ENCODE measurements at places on chromosomes 6 and 20.

DNA sequence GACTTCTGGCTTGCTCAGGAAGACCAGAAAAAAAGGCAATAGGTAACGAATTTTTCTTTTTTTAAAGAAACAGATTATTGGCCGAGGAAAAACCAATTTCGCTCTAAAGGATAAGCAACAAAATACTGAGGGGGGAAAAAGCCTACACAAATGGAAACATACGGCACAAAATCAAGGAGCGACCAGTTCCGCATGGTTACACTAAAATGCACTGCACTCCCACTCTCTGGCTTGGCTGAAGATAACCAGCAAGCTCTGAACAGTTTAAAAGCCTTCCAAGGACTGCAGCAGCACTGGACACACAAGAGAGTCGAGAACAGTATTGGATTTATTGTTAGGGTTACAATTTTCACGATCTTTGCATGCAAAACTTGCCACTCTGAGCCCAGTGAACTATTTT is 881 bp upstream of the MAP7 start:
- no peak for DNase-seq

GRCh38 chr6:116994447-116994846 is 117.4 kb downstream of the RFX6 start:
- DNase-seq, result no peak

DNA sequence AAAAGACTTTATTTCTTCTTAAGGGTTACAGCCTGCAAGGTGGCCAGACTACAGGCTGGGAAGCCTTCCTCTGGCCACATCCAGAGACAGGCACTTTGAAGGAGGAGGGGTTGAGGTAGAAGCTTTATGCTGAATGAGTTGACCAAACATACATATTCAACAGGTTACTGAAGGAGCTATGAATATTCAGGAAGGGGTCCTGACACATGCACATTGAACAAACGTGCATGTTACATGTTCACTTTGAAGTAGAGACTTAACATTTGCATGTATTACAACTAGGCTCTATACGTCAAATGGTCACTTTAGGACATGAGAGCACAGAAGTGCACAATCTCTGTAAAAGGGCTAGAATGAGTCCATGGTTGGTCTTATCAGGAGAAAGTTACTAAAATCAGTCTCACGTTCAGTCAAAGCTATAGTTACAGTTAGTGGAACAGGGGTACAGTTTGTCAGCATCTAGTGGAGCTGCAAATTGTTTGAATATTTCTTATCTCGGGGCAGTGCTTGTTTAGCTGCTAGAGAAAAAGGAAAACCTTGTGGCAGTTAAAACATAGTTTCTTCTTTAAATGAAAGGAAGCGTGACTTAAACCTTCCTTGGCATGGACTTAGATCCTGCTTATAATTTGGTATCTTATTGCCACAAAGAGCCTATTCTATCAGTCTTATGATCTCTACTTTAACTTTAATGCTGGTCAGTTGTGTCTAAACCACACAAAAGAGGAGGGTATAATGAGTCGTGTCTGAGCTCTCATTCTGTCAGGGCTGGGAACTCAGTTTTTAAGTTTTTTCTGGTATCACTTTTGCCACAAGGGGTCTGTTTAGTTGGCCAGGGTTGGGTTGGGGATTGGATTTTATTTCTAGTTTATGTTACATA is 4.6 kb upstream of the ZSCAN9 start:
- no peak for DNase-seq

DNA sequence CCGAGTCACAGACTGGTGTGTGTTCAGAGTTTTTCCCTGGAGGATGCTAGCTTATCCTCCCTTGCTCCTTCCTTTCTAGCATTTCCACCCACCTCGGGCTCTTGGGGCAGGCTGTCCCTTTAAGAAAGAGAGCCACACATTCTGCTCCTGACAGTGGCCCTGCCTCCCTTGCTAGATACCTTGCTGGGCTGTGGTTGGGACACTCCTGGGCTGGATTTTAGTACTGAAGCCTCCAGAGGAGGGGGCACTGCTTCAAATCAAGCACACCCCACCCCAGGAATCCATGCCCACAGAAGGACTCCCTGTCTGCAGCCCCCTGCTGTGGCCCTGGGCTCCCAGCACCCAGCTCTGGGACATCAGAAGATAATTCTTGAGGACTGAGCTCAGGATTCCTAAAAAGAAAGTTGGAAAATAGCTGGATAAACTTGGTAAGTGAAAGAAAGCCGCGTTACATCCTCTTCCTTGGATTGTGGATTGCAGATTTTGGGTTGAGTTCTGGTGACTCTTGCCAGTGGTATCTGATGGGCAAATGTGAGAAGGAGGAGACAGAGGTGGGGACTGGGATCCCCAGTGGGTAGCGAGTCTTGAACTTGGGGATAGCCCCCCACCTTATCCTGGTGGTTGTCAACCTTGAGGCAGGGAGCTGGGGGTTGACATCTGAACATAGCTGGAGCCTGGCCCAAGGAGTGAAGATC is 29.0 kb downstream of the DAAM2 start:
- DNase-seq, result no peak

GRCh38 chr6:27867051-27867944 is 44.9 kb downstream of the OR2B2 start:
- no peak for DNase-seq

- no peak for DNase-seq
These were observed 1195.9 kb upstream of the MAP3K7 start for GRCh38 chr6:91782802-91783201.

DNA sequence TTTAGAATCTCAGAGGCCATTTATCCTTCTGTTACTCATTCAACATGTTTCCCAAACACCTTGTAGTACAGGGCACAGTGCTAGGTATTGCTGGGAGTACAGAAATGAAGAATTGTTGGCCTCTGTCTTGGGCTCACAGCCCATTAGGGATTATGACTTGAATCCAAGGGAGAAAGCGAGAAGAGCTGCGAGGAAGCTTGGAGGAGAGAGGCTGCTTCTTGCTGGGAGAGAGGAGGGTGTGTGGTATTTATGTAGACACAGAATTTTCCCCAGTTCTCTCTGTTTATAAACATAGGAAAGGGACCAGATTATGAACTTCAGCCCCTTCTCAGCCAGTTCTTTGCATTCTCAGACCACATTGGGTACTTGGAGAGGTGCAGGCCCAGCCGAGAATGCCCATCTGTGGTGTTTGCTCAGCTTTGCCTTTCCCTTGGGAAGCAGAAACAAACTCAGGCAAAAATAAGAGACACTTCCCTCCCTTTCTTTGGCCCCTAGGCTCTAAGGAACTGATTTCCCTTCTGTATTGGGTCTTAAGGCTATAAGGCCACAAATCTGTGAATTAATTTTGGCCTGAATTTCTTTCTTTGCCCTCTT is 17.9 kb downstream of the CHMP4B start:
- DNase-seq, result no peak

- DNase-seq, result no peak
These were observed 32.3 kb downstream of the YTHDF1 start for GRCh38 chr20:63183422-63184146.

GRCh38 chr6:110554441-110554840 is 78.0 kb upstream of the SLC22A16 start:
- no peak for DNase-seq

- DNase-seq, result no peak
These were observed 298.7 kb downstream of the TSHZ2 start for GRCh38 chr20:53270792-53271375.

DNA sequence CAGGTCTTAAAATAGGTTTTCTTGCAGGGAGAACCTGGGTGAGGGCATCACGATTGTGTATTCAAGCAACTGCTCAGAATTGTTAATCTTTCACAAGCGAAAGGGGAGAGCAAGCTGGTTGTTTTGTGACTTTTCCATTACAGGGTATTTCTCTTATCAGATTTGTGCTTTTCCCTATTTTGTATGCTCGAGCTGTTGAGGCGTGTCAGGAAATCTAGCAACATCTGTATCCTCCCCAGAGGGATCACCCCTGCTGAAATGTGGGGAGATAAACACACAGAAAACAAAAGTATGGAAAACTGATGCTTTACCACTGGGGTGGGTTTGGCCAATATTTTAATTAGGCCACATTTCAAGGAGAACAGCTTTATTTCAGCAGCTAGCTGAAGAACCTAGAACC is 187.0 kb downstream of the DTNBP1 start:
- no peak for DNase-seq

GRCh38 chr6:136751522-136751956 is 40.7 kb downstream of the MAP3K5 start:
- DNase-seq, result no peak

- no peak for DNase-seq
These were observed 9.0 kb upstream of the MICA start for GRCh38 chr6:31394381-31394780.

GRCh38 chr6:157335829-157336228 is 12.5 kb upstream of the TMEM242 start:
- DNase-seq, result no peak

GRCh38 chr6:146990284-146990683 is 213.9 kb upstream of the STXBP5 start:
- no peak for DNase-seq

DNA sequence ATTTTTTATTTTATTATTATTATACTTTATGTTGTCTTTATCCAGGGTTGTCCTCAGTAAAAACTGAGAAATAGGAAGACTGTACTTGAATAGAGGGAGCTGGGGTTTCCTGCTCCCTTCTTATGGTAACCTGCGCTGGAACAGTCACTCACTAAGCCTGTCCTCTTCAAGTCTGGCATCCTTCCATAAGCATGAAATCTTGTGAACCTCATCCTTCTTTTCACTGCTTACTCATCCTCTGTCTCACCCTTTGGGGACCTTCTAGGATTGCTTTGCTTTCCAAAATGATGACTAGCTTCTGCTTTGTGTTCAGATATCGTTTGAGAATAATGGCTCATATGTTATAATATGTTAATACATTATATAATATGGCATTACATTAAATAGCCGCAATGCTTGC is 90.6 kb downstream of the C6orf118 start:
- DNase-seq, result no peak

GRCh38 chr20:53175135-53175780 is 203.1 kb downstream of the TSHZ2 start:
- DNase-seq, result no peak

DNA sequence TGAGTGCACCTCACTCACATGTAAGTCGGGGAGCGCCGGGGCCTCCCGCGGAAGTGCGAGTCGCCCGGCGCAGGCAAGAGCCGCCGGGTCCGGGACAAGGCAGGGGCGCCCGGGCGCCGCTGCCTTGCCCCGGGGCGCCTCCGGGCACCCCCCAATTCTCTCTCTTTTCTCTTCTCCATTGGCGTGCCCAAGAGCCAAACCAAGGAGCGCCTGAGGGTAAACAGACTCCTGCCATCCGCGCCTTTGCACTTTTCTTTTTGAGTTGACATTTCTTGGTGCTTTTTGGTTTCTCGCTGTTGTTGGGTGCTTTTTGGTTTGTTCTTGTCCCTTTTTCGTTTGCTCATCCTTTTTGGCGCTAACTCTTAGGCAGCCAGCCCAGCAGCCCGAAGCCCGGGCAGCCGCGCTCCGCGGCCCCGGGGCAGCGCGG is 36.8 kb downstream of the GNAS start:
- DNase-seq, result no peak

- DNase-seq, result no peak
These were observed 121.5 kb downstream of the PACRG start for GRCh38 chr6:162849269-162849668.

DNA sequence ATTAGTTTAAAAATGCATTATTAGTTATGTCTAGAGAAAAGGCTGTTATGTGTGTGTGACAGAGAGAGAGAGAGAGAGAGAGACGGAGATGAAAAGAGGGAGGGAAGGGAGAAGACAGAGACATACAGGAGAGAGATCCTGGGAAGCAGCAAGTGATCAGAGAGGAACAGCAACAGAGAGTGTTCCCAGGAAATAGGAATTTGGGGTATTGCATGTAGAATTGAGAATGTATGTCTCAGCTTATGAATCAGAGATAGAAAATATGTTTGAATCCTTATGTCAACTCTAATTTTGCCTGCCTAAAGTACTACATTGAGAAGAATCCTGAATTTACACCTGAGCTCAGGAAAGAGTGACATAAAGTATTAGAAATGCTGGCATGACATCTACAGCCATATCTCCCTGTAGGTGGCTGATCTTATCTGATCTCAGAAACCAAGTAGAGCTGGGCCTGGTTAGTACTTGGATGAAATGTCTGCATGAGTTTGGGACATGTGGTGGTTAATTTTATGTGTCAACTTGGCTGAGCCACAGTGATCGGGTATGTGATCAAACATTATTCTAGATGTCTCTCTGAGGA is 130.6 kb downstream of the TENT5A start:
- no peak for DNase-seq

DNA sequence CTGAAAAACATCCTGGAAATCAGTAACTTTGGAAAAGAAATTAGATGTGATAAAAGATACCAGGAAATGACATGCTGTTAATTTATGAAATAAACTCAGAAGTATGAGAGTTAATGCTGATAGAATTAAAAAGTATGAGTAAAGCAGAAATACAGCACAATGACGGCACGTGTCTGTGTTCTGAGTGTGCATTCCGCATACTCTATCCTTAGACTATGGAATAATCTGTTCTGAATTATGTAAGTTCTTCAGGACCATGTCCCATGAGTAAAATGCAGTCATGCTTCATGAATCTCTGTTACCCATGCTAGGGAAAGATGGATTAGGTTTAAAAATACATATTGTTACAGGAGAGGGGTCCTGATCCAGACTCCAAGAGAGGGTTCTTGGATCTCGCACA is 21.7 kb downstream of the HECA start:
- DNase-seq, result no peak

GRCh38 chr6:150289454-150290071 is 79.2 kb upstream of the IYD start:
- no peak for DNase-seq

DNA sequence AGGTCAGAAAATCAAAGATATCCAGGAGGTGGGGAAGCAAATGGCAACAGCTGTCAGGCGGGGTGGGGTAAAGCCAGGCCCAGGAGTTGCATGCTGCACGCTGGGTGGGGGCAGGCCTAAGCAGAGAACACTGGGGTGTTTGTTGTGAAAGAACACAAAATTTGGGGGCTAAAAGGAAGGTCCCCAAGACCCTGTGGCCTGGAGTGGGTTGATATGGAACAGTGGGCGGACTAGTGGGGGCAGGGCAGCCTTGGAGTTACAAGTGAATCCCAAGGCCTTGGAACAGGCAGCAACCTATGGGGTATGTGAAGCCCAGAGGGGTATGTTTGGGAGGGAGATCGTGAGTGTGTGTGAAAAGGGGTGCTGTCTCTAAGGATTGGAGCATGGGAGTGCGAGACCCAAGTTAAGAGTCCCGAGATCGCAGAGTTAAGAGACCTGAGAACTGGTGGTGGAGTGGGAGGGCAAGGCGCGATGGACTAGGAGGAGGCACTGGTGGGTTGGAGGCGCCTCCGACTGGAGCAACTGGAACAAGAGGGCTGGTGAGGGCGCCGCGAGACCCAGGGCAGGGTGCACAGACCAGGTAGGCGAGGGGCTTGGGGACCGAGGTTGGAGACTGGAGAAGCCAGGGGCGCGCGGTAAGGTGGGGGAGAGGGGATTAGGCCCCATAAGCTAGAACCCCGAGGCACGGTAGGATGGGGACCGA is 658 bp downstream of the CUL7 start:
- no peak for DNase-seq

Data from thoracic aorta (tissue), 2 donors.